ENCODE measurements at places on chromosomes 3 and 15. TPM values are rescaled to one million over a fixed set of nuclear protein-coding genes. Genes with fewer than 3 reads are reported as not detected.

Gene ADGRG7
- not detected for total RNA-seq

Gene CPNE4
- total RNA-seq: 0.31 TPM

Gene MESP2
- total RNA-seq: not detected

Gene CHRD
- 7.0 TPM for total RNA-seq

Gene CNTN4
- total RNA-seq: 5.3 TPM

- no peaks in the 10 kb centered on the region for H3K27me3 ChIP-seq
- H3K36me3 ChIP-seq: no peaks in the 10 kb centered on the region
- H3K4me1 ChIP-seq: no peaks in the 10 kb centered on the region
- no peak overlapping the region for H3K27ac ChIP-seq
- H3K4me3 ChIP-seq: no peak overlapping the region
Observed at GRCh38 chr3:74561881-74562280, 52.6 kb downstream of the CNTN3 start.

- no peaks in the 10 kb centered on the region for H3K27me3 ChIP-seq
- no peak overlapping the region for H3K27ac ChIP-seq
- H3K4me1 ChIP-seq: no peaks in the 10 kb centered on the region
- DNase-seq: no peak
- H3K36me3 ChIP-seq: no peaks in the 10 kb centered on the region
Observed at GRCh38 chr3:152841131-152841530, 6.2 kb downstream of the P2RY1 start.

DNA sequence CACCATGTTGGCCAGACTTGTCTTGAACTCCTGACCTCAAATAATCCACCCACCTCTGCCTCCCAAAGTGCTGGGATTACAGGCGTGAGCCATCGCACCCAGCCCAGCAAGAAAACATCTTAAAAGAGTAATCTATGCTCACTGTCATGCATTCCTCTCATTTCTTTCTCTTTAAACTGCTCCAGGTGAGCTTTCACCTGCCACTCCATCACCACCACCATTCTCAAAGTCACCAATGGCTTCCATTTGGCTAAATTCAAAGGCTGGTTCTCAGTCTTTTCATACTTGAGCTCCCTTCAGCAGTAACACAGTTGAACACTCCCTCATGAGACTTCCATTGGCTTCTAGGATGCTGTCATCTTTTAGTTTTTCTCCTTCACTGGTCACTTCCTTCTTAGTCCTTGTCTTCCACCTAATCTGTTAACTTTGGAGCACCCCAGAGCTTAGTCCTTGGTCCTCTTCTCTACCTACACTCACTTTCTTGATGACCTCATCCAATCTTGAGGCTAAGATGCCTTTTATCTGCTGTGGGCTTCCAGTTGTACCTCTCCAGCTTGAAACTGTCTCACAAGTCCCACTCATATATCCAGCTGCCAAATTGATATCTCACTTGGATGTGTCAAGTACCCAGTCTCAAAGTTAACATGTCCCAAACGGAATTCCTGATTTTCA lies 27.0 kb upstream of the ESYT3 start:
- no peak overlapping the region for H3K4me3 ChIP-seq
- no peak overlapping the region for H3K27ac ChIP-seq
- no peaks in the 10 kb centered on the region for H3K27me3 ChIP-seq
- H3K36me3 ChIP-seq: peaks cover 35% of the 10 kb centered on the region

DNA sequence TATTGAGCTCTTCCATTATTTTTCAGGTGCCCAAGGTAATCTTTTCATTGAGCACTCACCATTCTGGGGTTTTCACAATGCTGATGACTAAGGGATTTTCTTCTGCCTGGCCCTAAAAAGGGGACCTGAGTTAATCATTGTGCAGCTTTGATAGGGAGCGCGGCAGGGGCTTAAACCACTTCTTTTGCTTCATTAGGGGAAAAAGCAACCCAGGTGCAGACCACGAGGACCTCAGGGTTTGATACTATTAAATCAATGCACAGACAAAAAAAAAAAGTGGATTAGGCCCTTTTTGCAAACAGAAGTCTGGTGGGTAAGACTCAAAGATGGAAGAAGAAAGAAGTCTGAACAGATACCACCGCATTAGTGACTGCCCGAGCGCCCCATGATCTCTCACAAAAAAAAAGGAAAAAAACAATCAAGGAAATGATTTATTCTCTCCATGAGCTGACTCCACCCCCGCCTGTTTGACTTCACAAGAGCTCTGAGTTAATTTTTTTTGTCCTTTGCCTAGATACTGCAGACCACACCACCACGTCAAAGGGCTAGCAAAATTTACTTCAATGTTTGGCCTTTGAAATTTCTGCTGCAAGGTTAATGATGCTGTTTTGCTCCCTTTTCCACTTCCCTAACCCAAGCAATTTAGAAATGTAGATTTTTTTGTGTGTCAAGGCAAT lies 78.0 kb upstream of the FEZF2 start:
- no peak overlapping the region for H3K4me3 ChIP-seq
- no peak overlapping the region for H3K27ac ChIP-seq
- no peaks in the 10 kb centered on the region for H3K36me3 ChIP-seq
- H3K4me1 ChIP-seq: no peaks in the 10 kb centered on the region
- H3K27me3 ChIP-seq: no peaks in the 10 kb centered on the region
- DNase-seq: no peak

GRCh38 chr15:80155001-80155377 lies 2.2 kb downstream of the FAH start:
- H3K36me3 ChIP-seq: no peaks in the 10 kb centered on the region
- H3K4me1 ChIP-seq: peaks cover 18% of the 10 kb centered on the region
- no peak overlapping the region for H3K27ac ChIP-seq
- H3K27me3 ChIP-seq: no peaks in the 10 kb centered on the region

DNA sequence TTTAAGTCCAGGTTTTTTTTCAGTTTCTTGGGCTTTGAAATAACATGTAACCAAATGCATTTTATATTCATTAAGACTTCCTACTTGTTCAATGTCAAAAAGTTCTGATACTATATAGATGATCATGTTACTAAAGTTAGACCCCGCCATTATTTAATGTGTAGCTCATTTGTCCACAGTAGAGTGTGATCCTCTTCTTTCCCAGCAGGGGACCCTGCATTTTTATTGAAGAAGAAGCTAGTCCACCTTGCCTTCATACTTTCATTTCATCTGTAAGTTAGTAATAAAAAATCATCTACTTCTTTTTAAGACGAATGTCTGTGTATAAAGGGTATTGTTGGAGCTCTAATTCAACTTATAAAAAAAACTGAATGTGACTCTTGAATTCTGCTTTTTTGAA lies 404.6 kb downstream of the SI start:
- no peak overlapping the region for H3K4me3 ChIP-seq
- DNase-seq: no peak
- no peaks in the 10 kb centered on the region for H3K4me1 ChIP-seq
- no peaks in the 10 kb centered on the region for H3K27me3 ChIP-seq
- no peak overlapping the region for H3K27ac ChIP-seq

- no peak overlapping the region for H3K4me3 ChIP-seq
- no peaks in the 10 kb centered on the region for H3K36me3 ChIP-seq
- H3K4me1 ChIP-seq: no peaks in the 10 kb centered on the region
- no peak overlapping the region for H3K27ac ChIP-seq
- no peak for DNase-seq
Observed at GRCh38 chr3:39474126-39474515, 6.6 kb downstream of the MOBP start.

DNA sequence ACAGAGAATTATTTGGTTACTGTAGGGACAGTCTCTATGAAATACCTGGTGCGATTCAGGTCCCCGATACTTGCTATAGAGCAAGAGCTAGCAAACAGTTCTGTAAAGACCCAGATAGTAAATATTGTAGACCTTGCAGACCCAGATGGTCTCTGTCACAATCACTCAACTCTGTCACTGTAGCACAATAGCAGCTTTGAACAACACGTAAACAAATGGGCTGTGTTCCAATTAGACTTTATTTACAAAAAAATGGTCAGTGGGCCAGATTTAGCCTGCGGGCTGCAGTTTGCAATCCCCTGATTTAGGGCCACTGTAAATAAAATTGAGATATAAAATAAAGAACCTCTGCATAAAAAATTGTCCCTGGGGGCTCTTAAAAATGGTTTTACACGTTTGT lies 127.7 kb downstream of the SV2B start:
- no peaks in the 10 kb centered on the region for H3K36me3 ChIP-seq
- DNase-seq: no peak
- no peaks in the 10 kb centered on the region for H3K27me3 ChIP-seq
- H3K4me3 ChIP-seq: no peak overlapping the region

- H3K27ac ChIP-seq: no peak overlapping the region
- H3K27me3 ChIP-seq: no peaks in the 10 kb centered on the region
- H3K4me1 ChIP-seq: no peaks in the 10 kb centered on the region
- DNase-seq: no peak
- no peak overlapping the region for H3K4me3 ChIP-seq
Observed at GRCh38 chr15:65399001-65399706, 21.4 kb upstream of the IGDCC3 start.

GRCh38 chr3:194137506-194138474 lies 1.8 kb downstream of the HES1 start:
- peak overlapping the region; percentile 75 for H3K4me3 ChIP-seq
- H3K36me3 ChIP-seq: no peaks in the 10 kb centered on the region
- H3K4me1 ChIP-seq: no peaks in the 10 kb centered on the region
- H3K27ac ChIP-seq: peak overlapping the region; percentile 92
- DNase-seq: peak; percentile 82

GRCh38 chr15:72722071-72722696 lies 36.2 kb downstream of the BBS4 start:
- no peak overlapping the region for H3K27ac ChIP-seq
- H3K4me1 ChIP-seq: no peaks in the 10 kb centered on the region
- no peaks in the 10 kb centered on the region for H3K27me3 ChIP-seq
- peaks cover 2% of the 10 kb centered on the region for H3K36me3 ChIP-seq

All from right atrium auricular region (tissue), 2 donors.